Epithelial cell of umbilical artery (primary cell): ENCODE measurements at places on chromosomes 7 and 10. TPM values are rescaled to one million over a fixed set of nuclear protein-coding genes. Genes with fewer than 3 reads are reported as not detected.

Gene AP3M1
- 31.2 and 43.6 TPM in 2 replicates for total RNA-seq

Gene SLC16A9
- total RNA-seq: 0.30 and 0.97 TPM in 2 replicates

Gene DNMBP
- total RNA-seq: 29.2 and 35.3 TPM in 2 replicates

Gene SPDYE11
- total RNA-seq: not detected in 2 replicates

Gene DOCK4
- 138 and 229 TPM in 2 replicates for total RNA-seq

Gene CTTNBP2
- total RNA-seq: 0.32 and 0.61 TPM in 2 replicates

Gene MARVELD1
- total RNA-seq: 12.9 and 13.3 TPM in 2 replicates

Gene BMPER
- 0.32 and 0.46 TPM in 2 replicates for total RNA-seq

Gene OIT3
- not detected in 2 replicates for total RNA-seq

Gene PNLIPRP2
- total RNA-seq: not detected in 2 replicates

Gene CACNB2
- not detected in 2 replicates for total RNA-seq

Gene FAM25G
- not detected in 2 replicates for total RNA-seq

Gene PTPRN2
- 0.32 and 0.61 TPM in 2 replicates for total RNA-seq

Gene SLC26A5
- not detected in 2 replicates for total RNA-seq

Gene HOXA9
- total RNA-seq: 28.9 and 31.8 TPM in 2 replicates

Gene PAPOLB
- under 0.01 and 0.15 TPM in 2 replicates for total RNA-seq

Gene ZWINT
- total RNA-seq: 53.9 and 56.8 TPM in 2 replicates

Gene CRYGN
- not detected in 2 replicates for total RNA-seq

Gene SAP25
- not detected in 2 replicates for total RNA-seq

Gene MSS51
- 0.65 and 1.4 TPM in 2 replicates for total RNA-seq

Gene DENND2A
- 0.30 TPM in 1 of 2 replicates, not detected in the other for total RNA-seq

Gene PRLHR
- not detected in 2 replicates for total RNA-seq

Gene YAE1
- 41.9 and 48.5 TPM in 2 replicates for total RNA-seq

Gene CCAR1
- 22.1 and 30.2 TPM in 2 replicates for total RNA-seq

Gene HOXA1
- 0.30 and 0.32 TPM in 2 replicates for total RNA-seq

Gene TMEM176A
- not detected in 2 replicates for total RNA-seq

Gene FAM185A
- 6.5 and 12.5 TPM in 2 replicates for total RNA-seq

Gene GNAI1
- 9.0 and 13.3 TPM in 2 replicates for total RNA-seq

Gene ACTL6B
- not detected in 2 replicates for total RNA-seq

Gene SEMA3A
- total RNA-seq: 4.5 and 88.9 TPM in 2 replicates

Gene UNC5B
- total RNA-seq: 10.6 and 15.3 TPM in 2 replicates

Gene WDR86
- not detected in 2 replicates for total RNA-seq

Gene SLC39A12
- total RNA-seq: under 0.01 TPM in 1 of 2 replicates, not detected in the other

Gene ANXA8L1
- total RNA-seq: not detected in 2 replicates
